ENCODE measurements at places on chromosomes 11 and 22. TPM values are rescaled to one million over a fixed set of nuclear protein-coding genes. Genes with fewer than 3 reads are reported as not detected.

Gene SLC7A4
- polyA plus RNA-seq = 1.5 TPM

Gene LRRC4C
- polyA plus RNA-seq = 13.3 TPM

Gene CASP5
- polyA plus RNA-seq = not detected

Gene FXYD6
- polyA plus RNA-seq = 141 TPM

Gene KCNK4
- polyA plus RNA-seq = not detected

Gene SLC15A3
- 18.4 TPM for polyA plus RNA-seq

Gene FAM180B
- 0.26 TPM for polyA plus RNA-seq

Gene KREMEN1
- polyA plus RNA-seq = 24.9 TPM

DNA sequence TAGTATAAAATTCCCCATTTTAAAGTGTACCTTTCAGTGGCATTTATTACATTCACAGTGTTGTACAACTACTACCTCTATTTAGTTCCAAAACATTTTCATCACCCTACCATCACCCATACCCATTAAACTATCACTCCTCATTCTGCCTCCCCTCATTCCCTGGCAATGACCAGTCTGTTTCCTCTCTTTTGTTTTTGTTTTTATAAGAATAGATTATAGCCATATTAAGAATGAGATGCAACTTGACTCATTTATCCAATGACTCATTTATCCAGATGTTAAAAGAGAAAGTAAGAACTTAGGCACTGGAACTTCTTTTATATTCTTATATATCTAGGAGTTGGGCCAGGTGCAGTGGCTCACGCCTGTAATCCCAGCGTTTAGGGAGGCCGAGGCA, 156.3 kb downstream of the FAT3 start:
- DNase-seq = no peak

DNA sequence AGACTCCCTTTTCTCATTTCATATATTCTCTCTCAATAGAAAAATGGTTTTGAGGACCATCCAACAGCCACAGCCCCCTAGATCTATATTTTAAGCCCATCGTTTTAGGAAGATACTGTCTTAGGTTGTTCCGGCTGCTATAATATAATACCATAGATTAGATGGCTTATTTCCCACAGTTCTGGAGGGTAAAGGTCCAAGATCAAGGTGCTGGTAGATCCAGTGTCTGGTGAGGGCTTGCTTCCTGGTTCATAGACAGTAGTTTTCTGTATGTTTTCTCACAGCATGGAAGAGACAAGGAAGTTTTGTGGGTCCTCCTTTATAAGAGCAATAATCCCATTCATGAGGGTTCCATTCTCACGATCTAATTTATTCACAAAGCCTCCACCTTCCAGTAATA, 215.1 kb downstream of the AASDHPPT start:
- DNase-seq = no peak

- DNase-seq = no peak
Measured at GRCh38 chr11:33151399-33151798, 9.9 kb downstream of the CSTF3 start.

- no peak for DNase-seq
Measured at GRCh38 chr22:38106814-38107578, 3.5 kb downstream of the BAIAP2L2 start.

- no peak for DNase-seq
Measured at GRCh38 chr11:69818603-69819441, at the start of gene FGF3. TSS of gene FGF3 (minus strand) at chr11:69819416. CDS start at chr11:69818933, 483 bp downstream.

- DNase-seq = no peak
Measured at GRCh38 chr11:102577723-102578122, 47.2 kb upstream of the MMP7 start.

DNA sequence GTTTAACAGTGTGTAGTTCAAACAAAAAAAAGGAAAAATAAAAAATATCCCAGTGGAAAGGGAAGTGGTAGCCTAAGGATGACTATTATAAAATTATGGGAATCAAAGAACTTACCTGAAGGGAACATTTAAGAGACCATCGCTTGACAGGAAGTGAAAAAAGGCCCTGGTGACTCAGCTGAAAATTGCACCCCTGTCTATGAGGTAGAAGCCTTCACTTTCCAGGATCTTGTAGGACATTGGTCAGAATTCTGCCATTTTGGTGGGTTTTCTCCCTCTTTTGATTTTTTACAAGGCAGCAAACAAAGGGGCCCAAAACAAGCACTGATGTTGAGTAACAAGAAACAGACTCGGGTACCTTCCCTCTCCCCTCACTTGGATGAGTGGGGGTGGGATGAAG, 15.6 kb downstream of the DDX17 start:
- no peak for DNase-seq

DNA sequence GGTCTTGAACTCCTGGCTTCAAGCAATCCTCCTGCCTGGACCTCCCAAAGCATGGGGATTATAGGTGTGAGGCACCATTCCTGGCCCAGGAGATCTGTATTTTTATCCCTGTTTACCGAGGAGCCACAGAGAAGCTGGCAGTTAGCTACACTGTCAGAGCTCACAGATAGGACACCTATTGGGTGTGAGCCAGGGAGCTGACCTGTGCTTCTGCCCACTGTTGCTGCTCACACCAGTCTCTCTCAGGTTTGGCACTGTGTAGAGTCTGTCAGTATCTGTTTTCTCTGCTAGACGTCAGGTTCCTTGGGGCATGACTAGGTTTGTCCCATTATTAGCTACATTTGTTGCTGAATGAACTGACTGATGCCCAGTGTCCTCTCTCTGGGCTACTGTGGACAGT, 17.5 kb downstream of the PPP6R2 start:
- DNase-seq = no peak

- DNase-seq = no peak
Measured at GRCh38 chr11:65537620-65538231, 12.8 kb downstream of the SCYL1 start.

DNA sequence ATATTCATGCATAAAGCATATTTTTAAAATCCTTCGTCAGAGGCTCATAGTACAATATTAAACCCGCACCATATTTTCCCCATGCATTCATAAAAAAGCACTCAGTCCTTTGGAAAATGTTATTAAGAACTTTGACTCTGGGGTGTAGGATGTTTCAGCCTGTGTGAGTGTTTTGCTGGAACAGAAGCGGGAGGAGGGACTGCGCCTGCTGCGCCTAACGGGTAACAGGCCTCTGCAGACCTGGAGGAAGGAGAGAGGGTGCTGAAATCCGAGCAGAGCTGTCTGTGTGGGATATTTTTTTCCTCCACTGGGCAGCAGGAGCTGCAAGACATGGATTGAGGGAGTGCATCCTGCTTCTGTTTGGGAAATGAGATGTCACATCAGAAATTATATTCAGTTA, 483.0 kb downstream of the BRD1 start:
- no peak for DNase-seq

DNA sequence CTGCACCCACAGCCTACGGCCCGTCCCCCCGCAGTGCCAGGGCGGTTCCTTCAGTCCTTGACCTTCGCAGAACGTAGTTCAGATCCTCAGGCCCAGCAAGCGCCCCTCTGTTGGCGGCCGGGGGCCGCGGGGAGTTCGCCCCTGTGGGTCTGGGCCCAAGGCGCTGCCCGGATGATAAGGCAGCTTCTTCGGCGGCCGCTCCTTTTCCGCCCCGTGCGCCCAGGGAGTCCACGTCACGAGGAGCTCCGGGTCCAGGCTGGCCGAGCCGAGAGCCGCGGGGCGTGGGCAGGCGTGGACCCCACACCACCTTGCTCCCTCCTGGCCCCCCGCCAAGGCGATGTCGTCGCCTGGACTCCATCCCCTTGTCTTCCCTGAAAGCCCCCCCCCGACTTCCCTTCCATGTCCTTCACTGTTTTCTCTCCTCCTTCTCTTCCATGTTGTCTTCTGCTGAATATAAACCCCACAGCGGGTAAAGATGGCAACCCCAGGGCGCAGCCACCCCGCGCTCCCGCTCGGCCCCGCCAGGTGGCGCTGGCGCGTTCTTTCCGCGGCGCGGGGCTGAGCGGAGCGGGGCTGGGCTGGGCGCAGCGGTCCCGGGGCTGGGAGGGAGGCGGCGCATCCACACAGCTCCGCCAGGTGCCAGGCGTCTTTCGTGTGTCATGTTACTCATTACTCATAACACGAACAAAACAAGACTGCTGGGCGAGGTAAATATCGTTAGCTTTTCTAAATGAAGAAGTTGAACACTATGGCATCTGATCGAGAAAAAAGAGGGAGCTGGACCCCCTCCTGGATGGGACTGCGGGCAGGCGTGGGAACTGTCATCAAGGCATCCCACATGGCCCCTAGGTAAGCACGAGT, 321.0 kb downstream of the NTM start:
- DNase-seq = no peak

GRCh38 chr11:119029069-119029339, 1.7 kb downstream of the SLC37A4 start:
- no peak for DNase-seq

DNA sequence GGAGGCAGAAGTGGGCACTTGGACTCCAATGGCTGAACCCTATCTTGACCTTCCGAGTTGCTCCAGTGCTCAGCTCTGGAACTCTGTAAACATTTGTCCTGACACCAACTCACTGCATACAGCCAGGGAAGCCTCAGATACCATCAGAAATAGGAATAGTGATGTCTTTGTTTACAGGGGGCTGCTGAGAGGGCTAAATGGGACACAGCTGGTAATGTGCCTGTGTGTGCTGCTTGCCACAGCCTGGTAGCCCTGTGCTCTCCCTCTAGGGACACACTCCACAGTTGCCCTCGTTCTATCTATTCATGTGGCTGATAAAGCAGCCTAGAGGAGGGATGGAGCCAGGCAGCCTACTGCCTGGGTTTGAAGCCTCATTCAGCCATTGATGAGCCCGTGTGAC, 559.8 kb downstream of the MIAT start:
- no peak for DNase-seq

- DNase-seq = no peak
Measured at GRCh38 chr11:122141725-122142124, 25.7 kb upstream of the BLID start.

GRCh38 chr22:37020192-37020479, 594 bp downstream of the MPST start:
- no peak for DNase-seq

GRCh38 chr11:19753451-19754106, 40.9 kb downstream of the NAV2 start:
- DNase-seq = no peak

DNA sequence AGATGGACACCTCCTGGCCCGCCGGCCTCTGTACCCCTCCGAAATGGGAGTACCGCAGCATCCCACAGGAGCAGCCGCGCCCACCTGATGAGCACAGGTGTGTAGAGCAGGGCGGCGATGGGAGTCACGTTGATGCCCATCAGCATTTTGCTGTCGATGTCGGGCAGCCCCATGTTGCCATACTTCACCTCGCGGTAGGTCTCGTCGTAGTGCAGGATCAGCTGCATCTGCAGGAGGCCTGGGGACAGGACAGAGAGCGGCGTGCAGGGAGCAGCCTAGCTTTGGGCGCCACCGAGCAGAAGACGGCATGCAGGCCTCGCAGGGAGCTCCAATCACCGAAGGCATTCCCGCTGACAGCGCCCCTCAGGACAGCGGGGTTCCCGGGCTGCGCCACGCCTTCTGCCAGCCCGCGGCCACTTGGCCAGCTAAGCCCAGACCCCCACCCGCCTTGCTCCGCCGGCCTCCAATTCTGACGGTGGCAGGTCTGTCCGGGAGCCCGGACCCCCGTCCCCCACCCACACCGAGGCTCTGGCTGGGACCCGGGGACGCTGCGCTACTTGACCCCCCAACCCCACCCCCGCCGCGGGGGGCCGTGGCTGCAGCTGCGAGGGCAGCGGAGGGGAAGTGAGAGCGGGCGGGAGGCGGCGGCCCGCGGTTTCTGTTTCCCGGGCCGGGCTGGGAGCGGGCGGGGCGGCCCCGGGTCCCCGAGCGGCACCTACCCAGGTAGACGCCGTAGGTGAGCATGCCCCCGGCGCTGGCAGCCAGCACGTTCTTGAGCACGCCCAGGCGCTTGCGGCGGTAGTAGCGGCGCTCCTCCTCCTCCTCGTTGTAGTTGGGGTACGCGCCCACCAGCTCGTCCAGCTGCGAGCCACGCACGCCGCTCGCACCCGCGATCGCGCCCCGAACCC, 705 bp downstream of the UNC93B1 start:
- DNase-seq = no peak

DNA sequence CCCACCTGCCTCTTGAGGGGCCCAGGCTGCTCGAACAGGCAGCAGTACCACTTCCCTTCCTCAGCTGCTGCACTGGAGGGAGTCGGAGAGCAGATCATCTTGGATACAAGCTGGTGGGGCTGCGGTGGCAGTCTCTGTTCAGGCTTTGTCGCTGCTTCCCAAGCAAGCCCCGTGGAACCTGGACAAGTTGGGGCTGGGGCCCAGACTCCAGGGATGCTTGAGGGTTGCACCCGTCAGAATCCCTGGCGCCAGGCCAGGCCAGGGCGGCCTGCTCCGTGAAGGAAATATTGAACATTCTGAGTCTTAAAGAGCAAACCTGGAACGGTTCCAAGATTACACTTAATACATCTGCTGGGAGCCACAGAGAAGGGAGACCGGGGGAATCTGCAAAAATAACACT, 310.1 kb upstream of the SORL1-AS1 start:
- DNase-seq = no peak

DNA sequence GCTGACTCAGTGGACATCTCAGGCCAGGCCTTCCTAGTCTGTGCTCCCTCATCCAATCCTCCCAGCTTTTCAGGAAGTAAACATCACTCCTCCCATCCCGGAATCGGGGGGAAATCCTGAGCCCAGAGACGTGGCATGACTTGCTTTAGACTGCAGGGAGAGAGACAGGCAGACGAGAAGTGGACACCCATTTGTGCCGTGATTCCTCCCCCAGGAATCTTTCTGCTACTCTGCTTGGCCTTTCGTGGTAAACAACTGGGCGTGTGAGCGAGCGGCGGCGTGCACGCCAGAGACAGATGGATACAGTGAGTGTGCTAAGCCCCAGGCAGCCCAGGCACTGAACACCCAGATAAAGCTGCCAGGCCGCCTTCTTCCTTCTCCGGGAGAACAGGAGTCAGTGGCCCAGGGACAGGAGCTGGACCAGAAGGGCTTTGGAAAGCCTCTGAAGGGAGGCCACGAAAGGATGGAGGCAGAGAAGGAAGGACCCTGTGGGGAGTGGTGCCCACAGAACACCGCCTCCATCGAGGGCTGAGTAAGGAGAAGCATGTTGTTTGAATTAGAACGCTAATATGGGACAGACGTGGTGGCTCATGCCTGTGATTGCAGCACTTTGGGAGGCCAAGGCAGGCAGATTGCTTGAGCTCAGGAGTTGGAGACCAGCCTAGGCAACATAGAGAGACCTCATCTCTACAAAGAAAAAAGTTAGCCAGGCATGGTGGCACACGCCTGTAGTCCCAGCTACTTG, 53.0 kb upstream of the PRR5 start:
- no peak for DNase-seq

Measured in renal pelvis (tissue), 12 donors.